CD4-positive, alpha-beta T cell treated with Interleukin-17A for 1 hour (primary cell): ENCODE measurements at places on chromosomes 16 and 17.

DNA sequence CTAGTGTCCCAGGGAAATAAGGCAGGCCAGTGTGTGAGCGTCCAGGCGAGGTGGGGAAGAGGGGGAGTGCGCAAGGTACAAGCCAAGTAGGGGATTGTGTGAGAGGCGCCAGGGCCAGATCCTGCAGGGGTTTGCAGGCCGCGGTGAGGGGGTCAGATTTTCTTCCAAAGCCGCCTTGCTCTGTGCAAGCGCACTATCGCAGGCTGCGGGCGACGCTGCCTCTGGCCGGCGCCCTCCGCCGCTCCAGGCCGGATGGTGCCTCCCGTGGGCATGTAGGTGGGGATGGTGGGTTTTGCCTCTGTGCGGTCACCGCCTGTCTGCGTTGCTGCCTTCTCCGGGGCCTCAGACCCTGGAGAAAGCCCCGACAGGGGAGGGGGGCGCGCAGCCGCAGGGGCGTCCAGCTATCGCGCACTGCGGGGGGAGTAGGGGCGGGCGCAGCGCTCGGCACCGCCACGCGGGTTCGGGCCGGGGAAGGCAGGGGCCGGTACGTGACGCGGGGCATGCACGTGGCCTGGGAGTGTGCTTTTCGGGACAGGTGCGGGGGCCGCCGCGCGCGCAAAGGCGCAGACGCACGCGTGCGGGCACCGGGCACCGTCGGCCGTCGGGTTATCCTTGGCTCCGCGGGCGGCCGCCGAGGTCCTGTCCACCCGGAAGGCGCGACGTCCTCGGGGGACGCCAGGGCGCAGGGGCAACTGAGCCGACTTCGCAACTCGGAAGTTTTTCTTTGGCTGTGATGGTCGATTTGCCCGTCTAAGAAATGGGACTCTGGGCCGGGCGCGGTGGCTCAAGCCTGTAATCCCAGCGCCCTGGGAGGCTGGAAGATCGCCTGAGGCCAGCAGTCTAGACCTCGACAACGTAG is 1.1 kb upstream of the HAPSTR1 start:
- peak; percentile 39 for DNase-seq

DNA sequence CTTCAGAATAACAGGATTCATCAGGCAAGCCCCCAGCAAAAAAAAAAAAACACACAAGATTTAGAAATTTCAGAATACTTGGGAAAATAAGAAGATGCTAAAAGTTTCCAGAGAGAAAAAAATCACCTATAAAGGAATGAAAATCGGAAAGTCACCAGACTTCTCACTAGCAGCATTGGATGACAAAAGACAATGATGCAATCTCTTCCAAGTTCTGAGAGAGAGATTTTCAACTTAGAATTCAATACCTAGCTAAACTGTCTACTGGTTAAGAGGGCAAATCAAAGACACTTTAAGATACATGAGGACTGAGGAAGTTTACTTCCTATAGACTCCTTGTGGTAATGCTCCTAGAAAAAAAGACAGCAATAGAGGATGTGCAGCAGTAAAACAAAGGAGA is 23.9 kb upstream of the TNS4 start:
- DNase-seq, result no peak

DNA sequence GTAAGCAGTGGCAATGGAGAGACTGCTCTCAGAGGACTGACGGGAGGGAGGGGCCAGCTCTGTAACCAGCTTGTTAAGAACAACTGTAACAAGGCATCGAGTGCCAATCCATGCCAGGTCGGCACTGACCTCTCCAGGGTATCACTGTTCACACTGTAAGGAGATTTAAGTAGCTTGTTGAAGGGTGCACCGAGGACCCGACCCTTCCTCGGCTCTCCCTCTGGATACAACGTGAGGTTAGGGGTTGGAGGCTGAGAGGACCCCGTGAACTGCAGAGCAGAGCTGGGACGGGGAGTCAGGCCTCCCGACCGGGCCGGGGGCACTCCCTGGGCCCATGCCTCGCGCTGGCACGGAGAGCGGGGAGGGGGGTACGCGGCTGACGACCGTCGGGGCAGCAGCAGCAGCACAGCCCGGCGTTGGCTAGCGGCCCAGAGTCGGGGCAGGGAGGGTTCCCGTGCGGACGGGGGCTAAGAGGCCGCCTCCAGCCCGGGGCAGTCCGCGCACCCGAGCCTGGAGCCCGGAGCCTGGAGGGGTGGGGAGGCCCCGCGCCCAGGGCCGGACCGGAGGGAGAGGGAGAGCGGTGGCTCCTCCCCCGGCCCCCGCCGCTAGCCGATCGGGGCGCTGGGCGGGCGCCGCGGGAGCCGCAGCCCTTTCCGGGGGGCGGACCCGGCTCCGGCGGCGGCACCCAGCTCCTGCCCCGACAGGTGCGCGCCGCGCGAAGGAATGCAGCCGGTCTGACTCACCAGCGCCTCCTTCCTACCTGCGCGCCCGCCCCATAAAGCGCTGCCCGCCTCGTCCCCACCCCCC is at the start of gene ITGB4:
Gene ITGB4 (plus strand): TSS at position 804 of the 807 bp plus-strand sequence. CDS start 3,245 bp downstream, outside the sequence.
- peak; percentile 73 for DNase-seq

GRCh38 chr17:77901481-77901880 is 57.0 kb upstream of the TNRC6C start:
- DNase-seq, result no peak

DNA sequence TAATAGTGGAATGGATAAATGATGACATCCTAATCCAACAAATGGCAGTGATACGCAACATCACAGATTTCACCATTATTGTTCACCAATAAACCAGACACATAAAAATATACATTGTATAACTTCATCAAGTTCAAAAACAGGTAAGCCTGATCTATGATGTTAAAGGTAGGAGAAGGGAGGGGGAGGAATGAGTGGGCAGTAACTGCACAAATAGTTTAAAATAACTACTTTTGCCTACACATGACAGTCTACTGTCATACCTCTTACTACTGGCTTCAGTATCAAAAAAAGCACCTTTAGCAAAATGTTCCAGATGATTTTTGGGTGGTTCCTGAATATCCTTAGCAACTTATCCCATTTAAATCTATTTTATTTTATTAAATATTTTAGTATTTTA is 28.8 kb downstream of the CHCT1 start:
- no peak for DNase-seq

DNA sequence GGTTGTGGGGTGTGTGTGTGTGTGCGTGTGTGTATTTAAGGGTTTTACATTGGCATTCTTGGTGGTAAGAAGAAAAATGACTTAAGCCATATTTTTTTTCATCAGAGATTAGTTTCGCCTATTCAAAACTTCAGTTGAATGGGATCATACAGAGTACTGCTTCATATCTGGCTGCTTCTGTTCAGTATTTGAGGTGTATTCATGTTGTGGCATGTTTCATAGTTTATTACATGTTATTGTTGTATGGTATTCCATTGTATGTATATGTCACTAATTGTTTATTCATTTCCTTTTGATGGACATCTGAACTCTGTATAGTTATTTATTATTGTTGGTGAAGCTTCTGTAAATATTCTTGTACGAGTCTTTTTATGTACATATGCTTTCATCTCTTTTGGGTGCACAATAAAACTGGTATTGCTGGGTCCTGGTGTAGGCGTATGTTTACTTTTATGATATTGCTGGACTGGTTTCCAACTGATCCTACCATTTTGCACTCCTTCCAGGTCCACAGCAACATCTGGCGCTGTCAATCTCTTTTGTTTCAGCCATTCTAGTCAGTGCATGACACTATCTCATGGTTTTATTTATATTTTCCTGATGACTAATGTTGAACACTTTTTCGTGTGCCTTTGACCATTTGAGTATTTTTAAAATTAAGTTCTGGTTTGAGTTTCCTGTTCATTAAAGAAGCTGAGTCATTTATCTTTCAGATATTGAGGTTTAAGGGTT is 77.4 kb upstream of the MAF start:
- no peak for DNase-seq

- no peak for DNase-seq
These were observed 16.0 kb downstream of the BAIAP2 start for GRCh38 chr17:81050645-81051625.
